ENCODE measurements at places on chromosomes 3 and 15.

DNA sequence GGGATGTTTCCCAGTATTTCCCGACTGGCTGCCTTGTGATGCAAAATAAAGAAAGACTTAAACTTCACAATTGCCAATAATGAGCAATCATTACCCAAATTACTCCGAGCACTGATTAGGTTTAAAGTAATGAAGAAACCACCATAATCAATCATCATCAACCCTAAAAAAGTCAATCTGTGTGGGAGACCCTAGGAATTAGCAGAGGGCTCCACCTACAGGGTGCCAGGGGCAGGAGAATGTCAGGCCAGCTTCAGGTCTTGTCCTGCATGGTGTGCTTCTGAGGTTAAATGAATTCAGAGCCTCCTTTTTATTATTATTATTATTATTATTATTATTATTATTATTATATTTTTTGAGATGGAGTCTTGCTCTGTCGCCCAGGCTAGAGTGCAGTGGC lies 478.0 kb upstream of the ARRDC4 start:
- no peak for DNase-seq

GRCh38 chr15:45087513-45087912 lies 26.5 kb downstream of the DUOX2 start:
- no peak for DNase-seq

DNA sequence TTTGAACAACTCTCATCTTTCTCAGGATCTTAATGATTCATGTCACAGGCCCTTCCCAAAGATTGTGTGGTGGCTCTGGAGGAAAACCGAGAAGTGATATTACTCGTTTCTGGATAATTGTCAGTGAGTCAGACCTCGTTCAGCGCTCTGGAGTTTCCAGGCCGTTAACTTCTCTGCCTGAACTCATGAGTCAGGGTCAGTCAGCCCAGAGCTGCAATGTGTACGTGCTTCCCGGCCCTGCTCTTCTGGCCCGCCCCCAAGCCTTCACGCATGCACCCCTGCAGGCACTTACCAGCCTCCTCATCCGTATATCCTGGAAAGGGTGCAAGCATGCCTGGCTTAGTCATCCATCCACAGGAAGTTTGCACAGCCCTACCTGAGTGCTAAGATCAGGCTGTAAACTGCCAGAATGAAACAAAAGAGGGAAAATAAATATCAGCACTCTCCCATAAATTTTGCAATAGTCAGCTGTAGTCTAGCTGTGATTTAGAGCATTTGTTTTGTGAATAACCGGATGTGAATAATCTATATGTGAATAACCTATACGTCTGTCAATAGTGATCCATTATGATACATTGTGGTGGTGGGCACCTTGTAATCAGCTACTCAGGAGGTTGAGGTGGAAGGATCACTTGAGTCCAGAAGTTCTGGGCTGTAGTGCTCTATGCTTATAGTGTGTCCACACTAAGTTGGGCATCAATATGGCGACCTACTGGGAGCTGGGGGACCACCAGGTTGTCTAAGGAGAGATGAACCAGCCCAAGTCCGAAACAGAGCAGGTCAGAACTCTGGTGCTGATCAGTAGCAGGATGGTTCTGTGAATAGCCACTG lies 35.3 kb upstream of the SEMA4B start:
- no peak for DNase-seq

- no peak for DNase-seq
Observed at GRCh38 chr3:86702381-86702958, 288.5 kb downstream of the VGLL3 start.

DNA sequence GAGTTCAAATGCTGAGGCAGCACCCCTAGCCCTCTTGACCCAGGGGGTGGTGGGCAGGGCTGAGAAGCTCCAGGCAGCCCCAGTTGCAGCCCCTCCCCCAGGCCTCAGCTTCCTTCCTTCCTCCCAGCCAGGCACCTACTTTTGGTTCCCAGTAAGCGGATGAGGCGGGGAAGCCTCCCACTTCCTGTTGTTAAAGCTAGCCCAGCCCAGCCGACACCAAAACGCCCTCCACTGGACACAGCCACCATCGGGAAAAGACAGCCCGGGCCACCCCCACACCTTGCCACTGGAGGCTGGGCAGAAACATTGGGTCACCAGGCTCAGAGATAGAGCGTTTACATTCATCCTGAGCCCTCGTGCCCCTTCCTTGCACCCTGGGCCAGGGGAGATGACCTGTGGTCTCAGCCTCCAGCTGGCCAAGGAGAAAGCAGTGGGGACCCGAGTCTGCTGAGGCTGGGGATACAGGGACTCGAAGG lies 3.5 kb downstream of the DUSP7 start:
- no peak for DNase-seq

DNA sequence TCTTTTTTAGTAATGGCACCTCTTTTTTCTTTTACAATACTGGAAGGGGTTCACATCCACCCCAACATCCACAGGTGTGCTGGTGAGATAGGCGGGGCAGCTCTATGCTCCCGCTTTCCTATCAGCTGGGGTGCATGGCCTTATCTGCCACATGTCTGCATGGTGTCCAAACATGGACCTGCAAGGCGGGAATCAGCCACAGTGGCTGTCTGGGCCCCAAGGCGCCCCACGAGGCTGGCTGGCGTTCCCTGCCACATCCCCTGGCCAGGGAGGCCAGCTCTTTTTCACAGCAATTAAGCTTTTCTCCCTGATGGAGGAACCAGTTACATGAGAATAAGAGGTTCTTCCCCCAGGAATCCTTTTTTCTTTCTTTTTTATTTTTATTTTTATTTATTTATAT lies 30.9 kb upstream of the GOLGA6L2 start:
- DNase-seq = no peak

GRCh38 chr15:45572617-45573016 lies 14.6 kb upstream of the BLOC1S6 start:
- DNase-seq = no peak

DNA sequence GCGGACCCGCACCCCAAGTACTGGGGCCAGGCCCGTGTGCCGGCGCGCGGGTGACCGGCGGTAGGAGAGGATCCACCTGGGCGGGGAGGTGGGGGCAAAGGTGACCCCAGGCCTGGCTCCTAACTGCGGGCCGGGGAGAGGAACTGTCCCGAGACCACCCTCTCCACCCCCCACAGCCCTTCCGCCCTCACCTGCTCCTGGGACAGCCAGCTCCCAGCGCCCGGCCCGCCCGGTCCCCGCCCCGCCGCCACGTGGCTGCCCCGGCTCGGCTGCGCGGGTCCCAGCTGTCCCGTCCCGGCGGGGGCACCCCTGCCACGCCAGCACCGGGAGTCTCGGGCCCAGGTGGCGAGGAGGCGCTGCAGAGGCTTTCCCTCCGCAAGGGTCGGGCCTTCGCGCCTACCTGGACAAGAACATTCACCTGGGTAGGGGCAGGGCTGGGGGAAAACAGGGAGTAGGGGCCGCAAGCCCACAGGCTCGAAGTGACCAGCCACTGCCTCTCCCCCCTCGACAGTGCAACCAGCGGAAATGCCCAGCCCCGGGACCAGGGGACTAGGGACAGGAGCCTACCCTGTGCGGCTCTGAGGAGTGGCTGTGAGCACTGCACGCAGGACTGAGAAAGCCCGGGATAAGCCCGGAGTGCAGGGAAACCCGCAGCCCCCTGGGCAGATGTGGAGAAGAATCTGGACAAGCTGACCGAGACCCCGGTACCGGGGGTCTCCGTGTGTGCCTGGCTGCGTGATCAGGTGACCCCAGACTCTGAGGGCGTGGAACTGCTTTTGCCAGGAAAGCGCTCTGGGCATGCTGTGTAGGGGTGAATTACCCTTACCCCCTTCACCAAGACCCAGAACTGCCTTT lies at the start of gene SLC12A8:
Gene SLC12A8 (minus strand): TSS at position 240 of the 855 bp plus-strand sequence. CDS start 1,399 bp downstream, outside the sequence.
- no peak for DNase-seq

DNA sequence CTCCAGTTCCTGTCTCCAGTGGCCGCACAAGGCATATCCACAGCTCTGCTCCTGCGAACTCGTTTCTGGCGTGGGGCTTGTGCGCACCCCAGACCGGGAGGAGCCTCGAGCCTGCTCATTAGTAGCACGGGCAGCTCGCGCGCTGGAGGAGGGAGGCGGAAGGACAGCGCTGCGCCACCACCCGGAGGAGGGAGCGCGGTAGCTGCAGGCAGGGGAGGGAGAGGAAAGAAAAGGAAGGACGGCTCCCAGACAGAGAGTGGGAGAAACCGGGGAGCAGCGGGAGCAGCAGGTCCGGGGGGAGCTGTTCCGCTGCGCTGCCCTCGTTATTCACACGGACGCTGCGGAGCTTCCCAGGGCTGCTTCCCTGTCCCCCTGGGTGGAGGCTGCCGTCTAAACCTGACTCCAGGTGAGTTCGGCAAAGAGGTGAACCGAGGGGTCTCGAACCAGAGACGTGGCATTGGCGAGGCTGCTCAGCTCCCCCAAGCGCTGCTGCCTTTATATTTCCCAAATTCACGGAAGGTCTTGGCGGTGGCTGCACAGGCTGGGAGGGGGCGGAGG lies 121.3 kb upstream of the ZNF717 start:
- DNase-seq = no peak

DNA sequence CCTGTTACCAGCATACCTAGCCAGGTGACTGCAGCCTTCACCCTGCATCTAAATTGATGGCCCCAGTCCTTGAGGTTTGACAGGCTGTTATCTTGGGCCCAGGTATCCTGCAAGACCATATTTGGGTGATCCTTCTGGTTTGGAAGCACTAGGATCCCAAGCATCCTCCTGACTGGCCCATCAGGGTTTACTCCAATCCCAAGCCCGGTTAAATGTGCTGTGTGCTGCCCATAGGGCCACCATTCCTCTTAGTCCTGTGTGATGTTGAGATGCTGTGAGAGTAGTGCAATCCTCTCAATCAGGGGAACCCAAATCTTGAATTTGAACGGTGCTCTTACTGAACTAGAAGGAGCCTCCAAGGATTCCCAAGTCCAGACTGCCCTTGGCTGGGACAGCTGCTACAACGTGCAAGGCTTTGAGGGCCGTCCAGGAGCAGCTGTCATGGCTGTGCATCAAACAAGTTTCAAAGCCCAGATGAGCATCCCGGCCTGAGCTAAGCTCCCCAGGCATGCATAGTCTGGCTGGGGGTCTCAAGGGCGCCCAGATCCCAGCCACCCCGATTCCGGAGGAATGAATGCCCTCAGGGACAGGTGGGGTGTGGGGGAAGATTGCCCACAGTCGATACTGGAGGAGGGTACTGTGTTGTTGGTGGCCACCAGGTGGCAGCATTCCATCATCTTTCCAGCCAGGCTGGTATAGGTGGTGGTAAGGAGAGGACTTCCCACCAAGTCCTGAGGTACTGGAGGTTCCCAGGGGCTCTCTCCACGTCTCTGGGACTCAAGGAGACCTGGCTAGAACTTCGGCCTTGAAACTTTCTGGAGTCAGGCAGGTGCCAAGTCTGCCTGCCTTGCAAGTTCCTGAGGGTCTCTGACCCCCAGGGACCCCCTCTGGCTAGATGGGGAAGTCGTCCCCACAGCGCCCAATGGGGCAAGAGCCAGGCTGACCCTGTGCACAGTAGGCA lies 32.6 kb downstream of the RBM5 start:
- peak; percentile 32 for DNase-seq

GRCh38 chr3:149625795-149626194 lies 32.0 kb downstream of the WWTR1 start:
- DNase-seq = no peak

- DNase-seq = no peak
Observed at GRCh38 chr15:25060996-25061620, 106.3 kb downstream of the SNRPN start.

- DNase-seq = no peak
Observed at GRCh38 chr15:40149339-40149738, 11.5 kb upstream of the BUB1B start.

DNA sequence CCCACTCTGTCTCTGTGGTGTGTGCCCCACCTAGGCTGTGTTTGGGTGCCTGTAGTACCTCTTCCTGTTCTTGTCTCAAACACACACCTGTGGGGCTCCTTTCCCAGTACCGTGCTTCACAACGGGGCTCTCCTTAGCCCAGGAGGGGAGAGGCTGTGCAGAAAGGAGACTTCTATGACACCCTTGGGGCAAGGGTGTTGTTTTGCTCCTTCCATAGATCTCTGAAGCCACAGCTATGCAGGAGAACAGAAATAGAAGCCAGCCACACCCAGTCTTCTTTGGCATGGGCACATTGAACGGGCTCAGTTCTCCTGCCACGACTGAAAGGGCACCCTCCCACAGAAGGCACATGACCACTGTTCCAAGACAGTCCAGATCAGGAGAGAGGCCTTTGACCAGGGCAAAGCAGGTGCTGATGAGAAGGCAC lies 74.3 kb downstream of the LIPC start:
- DNase-seq = no peak

DNA sequence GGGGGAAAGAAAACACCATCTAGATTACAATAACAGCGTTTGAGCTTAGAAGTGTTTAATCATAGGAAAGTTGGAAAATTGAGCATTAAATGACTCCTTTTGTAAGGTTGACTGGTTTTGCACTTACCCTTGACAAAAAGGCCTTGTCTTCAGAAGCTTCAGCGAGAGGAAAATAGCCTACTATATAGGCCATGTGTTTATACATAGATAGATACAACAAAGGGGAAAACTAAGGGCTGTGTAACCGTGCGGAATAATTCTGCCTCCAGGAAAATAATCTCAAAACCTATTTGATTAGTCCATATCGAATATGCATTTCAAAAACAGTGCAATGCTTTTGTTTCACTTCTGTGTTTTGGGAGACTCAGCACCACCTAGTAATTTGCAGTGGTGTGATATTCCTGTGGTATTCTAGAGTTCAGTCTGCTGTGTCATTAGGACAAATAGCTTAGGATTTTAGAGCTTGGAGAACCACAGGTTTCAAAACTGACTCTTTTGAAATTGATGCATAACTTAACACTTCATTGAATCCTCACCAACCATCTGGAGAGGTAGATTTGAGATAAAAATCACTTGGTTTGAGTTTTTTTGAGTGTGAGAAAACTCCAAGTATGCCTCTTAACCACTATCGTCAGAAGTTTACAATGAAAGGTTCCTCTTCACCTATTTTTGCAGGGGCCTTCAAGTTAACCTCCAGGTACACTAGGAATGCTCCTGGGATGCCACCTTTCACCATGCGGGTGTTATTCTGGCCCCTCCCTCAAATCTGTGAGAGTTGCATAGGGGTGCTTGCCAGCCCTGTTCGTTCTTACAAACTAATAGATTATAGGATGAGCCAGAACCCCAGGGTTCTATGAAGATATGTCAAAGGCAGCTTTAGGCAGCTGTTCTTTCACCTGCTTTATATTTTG lies 1.9 kb downstream of the ARHGAP31 start:
- no peak for DNase-seq

DNA sequence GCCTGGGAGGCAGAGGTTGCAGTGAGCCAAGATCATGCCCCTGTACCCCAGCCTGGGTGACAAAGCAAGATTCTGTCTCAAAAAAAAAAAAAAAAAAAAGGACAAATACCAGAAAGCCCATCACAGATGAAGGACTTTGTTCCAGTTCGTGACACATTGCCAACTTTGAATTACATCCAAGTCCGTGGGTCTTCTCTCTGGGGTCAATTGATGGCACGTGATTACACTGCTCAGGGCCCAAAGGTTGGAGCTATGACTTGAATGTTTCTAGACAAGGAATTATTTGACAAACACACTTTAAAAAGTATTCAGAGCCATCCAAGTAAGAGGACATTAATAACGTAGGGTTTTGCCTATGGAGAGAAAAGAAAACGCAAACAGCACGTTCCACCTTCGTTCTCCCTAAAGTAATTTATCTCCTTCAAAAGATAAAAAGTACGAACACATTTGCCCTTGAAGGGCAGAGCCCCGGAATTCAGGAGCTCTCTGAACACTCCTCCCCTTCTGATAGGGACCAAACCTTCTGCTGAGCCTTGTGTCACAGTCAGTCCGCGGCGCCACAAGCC lies 31.3 kb upstream of the ST3GAL6 start:
- no peak for DNase-seq
